ENCODE measurements at places on chromosomes 16 and 17.

- DNase-seq: no peak
Measured at GRCh38 chr16:24163935-24164334, 92.2 kb upstream of the CACNG3 start.

DNA sequence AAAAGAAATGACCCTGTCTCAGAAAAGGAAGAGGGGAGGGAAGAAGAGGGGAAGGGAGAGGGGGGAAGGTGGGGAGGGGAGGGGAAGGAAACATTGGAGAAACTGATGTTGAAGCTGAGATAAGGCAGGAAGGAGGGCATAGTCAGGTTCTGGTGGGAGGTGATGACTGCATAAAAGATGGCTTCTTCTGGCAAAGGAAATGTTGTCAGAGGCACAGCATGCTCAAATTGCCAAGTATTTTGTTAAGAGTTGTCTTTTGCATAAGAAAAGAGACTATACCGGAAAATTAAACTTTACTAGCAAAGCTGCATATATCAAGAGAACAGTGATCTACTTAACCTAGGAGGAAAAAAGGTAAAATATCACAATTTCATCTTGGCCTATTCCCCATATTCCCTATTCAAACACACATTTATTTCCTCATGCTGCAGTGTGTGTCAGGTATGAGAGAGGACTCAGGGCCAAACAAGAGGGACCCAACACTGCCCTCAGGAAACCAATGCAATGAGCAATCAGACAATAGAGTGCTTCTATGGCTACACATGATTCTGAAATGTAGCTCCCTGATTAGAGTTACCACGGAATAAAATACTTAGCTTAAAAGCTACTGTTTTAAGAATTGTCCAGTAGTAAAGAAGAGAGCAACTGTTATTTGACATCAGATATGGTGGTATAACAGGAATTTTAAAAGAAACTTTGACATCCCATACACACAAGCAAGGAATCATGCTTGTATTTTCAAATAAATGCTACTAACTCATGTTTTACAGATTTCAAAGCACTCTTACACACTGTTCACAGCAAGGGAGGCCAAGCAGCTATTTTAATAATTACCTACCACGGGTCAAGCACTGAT is 80.9 kb downstream of the PARN start:
- DNase-seq: no peak

- DNase-seq: no peak
Measured at GRCh38 chr17:2723997-2724783, 12.6 kb upstream of the CLUH start.

DNA sequence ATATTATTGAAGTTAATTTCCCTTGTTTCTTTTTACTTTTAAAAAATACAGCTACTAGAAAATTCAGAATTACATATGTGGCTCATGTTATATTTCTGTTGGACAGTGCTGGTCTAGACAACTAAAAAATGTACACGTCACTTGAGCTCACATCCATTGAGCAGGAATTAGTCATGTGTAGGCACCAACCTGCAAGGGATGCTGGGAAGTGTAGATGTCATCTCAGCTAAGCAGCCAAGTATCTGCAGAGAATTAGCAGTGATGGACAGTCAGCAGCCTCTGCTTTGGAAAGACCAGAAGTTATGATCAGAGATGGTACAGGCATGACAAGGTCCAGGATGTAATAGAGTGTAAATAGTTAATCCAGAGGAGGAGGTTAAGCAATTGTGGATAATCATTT is 87.1 kb upstream of the HS3ST2 start:
- no peak for DNase-seq

- DNase-seq: no peak
Measured at GRCh38 chr17:46888727-46889126, 34.2 kb upstream of the GOSR2 start.

GRCh38 chr16:86167061-86167460 is 268.1 kb downstream of the IRF8 start:
- no peak for DNase-seq

DNA sequence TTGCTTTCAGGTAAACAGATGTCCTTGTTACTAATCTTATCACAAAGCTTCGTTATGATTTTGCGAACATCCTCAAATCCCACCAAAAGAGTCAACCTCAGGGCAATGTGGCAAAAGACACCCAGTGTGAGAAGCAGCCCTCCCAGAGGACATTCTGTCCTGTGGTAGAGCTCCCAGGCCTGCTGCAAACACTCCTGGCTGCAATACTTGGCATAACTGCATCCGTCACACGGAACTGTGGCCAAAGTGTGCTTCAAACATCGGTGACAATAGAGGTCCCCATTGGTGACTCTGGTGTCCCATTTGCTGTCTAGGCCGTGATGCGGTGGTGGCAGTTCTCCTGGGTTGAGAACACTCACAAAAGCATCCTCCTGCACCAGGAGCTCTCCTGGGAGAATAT is 29.5 kb downstream of the SMYD4 start:
- no peak for DNase-seq

GRCh38 chr17:77872714-77873499 is 85.6 kb upstream of the TNRC6C start:
- no peak for DNase-seq

DNA sequence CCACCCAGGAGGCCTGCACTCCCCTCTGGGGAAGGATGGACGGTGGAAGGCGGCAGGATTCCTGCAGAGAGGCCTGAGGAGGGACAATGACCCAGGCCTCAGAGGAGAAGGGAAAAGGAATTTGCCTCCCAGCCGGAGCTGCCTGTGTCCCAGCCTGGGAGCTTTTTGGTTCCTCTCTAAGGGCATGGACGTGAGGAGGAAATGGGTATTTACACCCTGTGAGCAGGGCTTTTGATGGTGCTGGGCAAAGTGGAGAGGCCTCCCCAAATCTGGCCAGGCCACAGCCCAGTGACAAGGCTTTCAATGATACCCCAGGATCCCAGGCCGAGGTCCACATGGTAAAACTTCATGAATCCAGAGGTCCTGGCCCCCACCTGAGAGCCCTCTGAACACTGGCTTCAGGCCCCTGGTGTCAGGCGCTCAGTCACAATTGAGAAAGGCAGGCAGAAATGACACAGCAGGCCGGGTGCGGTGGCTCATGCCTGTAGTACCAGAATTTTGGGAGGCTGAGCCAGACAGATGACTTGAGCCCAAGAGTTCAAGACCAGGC is 56.0 kb upstream of the DOC2B start:
- DNase-seq: no peak

DNA sequence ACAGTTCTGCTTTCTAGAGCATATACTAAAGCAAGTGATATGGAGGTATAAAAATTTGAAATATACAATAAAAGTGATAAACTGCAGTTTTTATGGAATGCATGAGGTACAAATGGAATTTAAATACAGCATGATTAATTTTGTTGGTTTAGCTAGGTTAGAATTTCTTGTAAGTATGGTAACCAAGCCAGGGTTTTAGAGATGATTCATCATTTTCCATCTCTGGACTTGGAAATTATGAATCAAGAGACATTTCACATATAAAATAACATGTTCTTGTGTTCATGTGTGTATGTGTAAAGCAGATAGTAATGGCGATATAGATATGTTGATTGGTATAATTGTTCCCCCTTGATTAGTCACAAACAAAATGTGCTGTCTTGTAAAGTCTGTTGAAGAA is 1219.8 kb downstream of the CDH8 start:
- DNase-seq: no peak

- DNase-seq: no peak
Measured at GRCh38 chr16:55437625-55438024, 41.4 kb upstream of the MMP2 start.

GRCh38 chr17:4184811-4185210 is 41.8 kb downstream of the CYB5D2 start:
- no peak for DNase-seq

- DNase-seq: no peak
Measured at GRCh38 chr17:63189082-63189481, 223.0 kb downstream of the TANC2 start.

GRCh38 chr16:28261942-28262341 is 30.4 kb upstream of the SBK1 start:
- no peak for DNase-seq

DNA sequence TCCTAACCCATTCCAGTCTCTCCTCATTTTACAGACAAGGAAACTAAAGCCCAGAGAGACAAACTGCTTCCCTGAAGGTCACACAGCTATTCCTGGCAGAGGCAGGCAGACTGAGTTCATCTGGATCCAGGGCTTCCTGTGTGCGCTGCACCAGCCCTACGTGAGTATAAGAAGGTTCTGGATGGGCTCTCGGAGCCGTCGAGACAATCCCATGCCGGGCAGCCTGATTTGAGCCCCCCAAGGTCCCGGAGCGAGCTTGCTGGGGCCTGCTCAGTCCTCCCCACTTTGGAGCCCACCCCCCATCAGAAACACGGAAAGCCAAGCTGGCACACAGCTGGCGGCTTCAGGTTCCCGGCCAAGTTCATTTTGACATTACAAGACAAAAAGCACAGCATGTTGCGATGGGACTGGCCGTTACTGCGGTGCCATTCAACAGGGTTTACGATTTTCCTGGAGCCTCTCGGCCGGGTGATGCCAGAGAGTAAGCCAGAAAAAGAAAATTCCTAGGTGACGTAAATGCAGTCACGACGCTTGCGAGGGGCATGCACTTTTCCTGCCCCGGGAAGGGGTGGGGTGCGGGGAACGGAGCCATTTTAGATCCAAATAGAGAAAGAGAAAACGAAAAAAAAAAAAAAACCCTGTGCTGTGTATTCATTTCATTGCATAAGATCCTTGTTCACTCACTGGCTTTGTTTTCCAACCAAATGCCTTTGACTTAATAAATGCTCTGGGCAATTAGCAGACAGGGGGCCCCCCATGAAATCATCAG is 167.1 kb upstream of the FOXF1 start:
- DNase-seq: no peak

DNA sequence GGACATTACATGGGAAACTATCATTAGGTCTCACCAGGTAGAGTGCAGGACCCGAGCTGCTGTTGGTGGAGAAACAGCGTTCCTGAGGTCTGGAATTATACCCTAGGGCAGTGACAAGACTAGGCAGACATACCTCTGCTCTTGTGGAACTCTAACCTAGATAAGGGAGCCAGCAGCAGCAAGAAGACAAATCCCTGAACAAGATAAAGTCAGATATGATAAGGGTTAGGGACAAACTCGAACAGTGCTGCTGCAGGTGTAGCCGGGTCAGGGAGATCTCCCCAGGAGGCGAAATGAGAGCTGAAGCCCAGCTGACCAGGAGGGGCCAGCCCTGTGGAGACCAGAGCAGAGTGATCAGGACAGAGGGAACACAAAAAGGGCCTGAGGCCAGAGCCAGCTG is 34.7 kb downstream of the ARSG start:
- DNase-seq: no peak

- no peak for DNase-seq
Measured at GRCh38 chr17:65055280-65055707, 1.2 kb downstream of the GNA13 start.

DNA sequence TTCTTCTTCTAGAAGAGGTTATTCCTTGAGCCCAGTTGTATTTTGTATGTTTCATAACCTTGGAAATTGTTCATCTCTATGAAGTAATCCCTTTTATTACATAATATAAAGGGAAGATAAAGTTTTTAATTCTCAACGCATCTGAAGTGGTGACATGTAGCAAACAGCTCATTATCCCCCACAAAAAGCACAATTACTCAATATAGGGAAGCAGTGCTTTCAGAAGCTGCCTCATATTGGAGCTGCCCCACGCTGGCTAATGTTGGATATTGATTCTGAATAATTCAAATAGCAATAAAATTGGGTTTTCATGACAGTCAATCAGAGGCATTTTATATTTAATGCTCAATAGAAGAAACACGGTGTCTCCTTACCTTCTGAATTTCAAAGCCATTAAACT is 604.3 kb upstream of the RBFOX1 start:
- no peak for DNase-seq

- DNase-seq: no peak
Measured at GRCh38 chr17:77184474-77184873, 43.7 kb downstream of the SEC14L1 start.

DNA sequence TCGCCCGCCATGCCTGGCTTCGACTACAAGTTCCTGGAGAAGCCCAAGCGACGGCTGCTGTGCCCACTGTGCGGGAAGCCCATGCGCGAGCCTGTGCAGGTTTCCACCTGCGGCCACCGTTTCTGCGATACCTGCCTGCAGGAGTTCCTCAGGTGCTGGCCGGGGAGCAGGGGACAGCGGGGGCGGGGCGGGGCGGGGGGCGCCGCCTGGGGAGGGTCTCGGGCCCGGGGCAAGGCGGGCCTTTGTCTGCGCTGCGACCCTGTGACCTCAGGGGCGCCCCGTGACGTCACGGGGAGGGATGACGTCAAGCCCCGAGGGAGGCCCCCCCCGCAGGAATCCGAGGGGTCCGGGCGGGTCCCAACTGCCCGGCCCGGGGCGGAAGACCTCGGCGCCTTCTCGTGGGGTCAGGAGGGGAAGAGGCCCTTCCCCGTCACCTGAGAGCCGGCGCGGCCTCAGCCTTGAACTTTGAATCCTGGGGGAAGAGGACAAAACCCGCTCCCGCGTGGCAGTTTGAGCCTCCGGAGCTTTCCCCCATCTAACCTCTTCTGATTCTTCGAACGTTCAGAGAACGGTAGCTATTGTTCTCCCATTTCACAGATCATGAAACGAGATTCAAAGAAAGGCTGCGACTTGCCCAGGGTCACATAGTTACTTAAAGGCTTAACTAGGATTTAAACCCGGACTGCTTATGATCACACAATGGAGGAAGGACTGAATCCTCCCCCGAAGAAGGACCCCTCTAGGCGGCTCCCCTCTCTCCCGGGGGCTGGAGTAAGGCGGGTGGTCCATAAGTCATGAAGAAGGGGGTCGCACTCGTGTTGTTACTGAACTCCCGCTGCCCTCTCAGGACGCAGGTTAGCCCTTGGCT is 527 bp downstream of the TRAF4 start:
- peak; percentile 70 for DNase-seq

DNA sequence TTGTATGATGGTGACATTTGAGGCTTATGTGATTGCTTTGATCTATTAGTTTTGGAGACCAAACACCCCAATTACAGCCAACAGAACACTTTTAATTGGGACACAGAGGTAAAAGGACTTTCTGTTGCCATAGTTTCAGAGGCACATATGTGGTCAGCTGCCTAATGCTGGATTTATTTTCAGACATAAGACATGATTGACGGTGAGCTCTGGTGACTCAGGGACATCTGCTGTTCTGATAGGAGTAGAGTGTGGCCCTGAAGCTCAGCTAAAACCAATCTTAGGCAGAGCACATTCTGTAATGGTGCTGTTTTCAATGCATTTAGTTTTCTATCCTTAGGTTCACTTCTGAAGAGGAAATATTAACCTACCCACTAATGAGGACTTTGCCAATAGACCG is 247.1 kb downstream of the UTP18 start:
- DNase-seq: no peak

- no peak for DNase-seq
Measured at GRCh38 chr17:72952641-72953315, 139.7 kb downstream of the SLC39A11 start.

DNA sequence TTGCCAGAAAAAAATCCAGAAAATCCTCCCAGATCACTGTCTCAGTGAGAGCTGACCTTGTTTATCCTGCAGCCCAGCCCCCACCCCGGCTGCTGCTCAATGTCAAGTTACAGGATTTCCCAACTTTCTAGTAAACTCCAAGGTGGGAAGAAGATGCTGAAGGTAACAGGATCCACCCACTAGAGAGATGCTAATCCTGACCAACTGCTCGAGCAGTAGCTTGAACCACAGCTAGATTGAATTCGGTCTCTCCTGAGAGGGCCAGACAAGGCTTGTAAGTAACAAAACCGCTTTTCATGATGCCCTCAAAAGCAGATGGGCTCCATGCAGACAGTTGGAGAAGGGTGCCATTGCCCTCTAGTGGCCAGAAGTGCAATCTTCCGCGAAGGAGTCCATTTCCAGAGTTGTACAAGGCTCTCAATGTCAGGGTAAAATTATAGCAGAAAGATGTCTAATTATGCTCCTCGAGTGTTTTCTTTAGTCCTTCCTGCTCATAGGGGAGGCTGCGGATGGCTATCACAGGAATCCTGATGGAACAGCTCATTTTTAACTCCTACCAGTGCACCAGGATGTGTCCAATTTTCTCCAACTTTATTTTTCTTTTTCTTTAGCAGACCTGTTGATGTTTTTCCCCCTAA is 3.9 kb downstream of the CDH11 start:
- DNase-seq: peak; percentile 85
